Ureter (tissue), 1 donor: ENCODE measurements at places on chromosomes 5 and 9. TPM values are rescaled to one million over a fixed set of nuclear protein-coding genes. Genes with fewer than 3 reads are reported as not detected.

The NKD2 gene
- total RNA-seq, result 14.2 TPM

GRCh38 chr9:115015018-115015635 lies 84.7 kb upstream of the TNFSF8 start:
- DNase-seq, result no peak

DNA sequence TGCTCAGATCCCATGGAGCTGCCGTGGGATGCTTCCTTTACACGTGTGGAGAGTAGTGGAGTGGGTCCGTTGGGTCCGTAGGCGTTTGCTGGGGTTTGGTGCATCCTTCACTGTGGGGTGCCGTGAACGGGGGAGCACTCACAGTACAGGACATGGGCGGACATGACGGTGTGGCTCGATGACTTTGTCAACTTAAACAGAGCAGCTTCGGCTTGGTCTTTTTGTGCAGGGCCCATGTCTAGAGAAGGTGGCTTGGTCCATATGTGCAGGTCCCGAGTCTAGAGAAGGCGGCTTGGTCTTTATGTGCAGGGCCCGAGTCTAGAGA lies 26.4 kb upstream of the EXOC3 start:
- no peak for DNase-seq

GRCh38 chr9:128045831-128046230 lies 21.3 kb downstream of the NAIF1 start:
- DNase-seq, result no peak

The FRRS1L gene
- total RNA-seq, result 11.0 TPM

GRCh38 chr5:109668668-109669422 lies 20.9 kb upstream of the MAN2A1 start:
- DNase-seq, result no peak
